WERI-Rb-1 (cell line): ENCODE measurements at places on chromosomes 1 and 21.

GRCh38 chr1:115021145-115021544 is 8.5 kb upstream of the TSHB start:
- no peak for DNase-seq

- DNase-seq, result peak; percentile 77
These were observed at the start of gene PRELP for GRCh38 chr1:203475012-203475981. Gene PRELP (plus strand): TSS chr1:203475806. CDS start chr1:203483185, 7,379 bp downstream.

- no peak for DNase-seq
These were observed 58.9 kb upstream of the POU2F1 start for GRCh38 chr1:167161762-167162161.

- no peak for DNase-seq
These were observed 310.9 kb downstream of the NTNG1 start for GRCh38 chr1:107451715-107452114.

- no peak for DNase-seq
These were observed 120.2 kb downstream of the ACTL8 start for GRCh38 chr1:17875171-17875881.

- DNase-seq, result no peak
These were observed 70.0 kb upstream of the KIAA0040 start for GRCh38 chr1:175262621-175263020.

- no peak for DNase-seq
These were observed 703.1 kb downstream of the ADGRL2 start for GRCh38 chr1:82503822-82504221.

DNA sequence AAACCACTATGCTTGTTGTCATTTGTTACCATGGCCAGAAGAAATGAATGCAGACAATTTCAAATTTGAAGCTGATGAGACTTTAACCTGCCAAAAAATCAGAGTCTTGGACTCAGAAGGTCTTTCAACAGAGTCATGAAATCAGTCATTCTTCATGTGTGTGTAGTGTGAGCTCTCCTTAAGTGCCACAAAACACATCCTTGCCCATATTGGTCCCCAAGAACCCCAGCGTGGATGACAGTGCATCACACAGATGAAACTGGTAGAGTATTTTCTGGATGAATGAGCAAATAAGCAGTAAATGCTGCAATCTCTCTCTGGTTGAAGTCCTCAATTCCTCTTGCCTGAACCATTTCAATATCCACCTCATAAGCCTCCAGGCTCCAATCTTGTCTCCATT is 28.7 kb upstream of the ETS2 start:
- DNase-seq, result no peak

- no peak for DNase-seq
These were observed 44.1 kb downstream of the UMODL1 start for GRCh38 chr21:42115136-42115683.

DNA sequence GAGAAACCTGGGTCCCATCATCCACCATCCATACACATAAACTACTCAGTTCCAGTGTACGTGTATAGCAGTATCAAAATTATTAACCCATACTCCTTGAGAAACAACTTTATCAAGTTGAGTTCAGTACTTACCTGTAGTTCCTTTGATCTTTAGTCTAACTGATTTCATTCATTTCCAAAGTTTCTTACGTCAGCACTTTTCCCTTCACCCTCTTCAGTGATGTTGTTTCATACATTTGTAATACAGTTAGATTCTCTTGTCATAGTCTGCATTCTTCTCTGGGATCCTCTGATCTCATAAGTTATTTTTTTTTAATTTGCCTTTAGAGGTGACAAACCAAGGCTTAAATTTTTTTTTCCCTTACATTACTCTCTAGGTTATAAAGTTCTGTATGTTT is 143.2 kb downstream of the PIK3R3 start:
- DNase-seq, result no peak

GRCh38 chr21:27813750-27814149 is 846.9 kb upstream of the ADAMTS5 start:
- DNase-seq, result no peak

DNA sequence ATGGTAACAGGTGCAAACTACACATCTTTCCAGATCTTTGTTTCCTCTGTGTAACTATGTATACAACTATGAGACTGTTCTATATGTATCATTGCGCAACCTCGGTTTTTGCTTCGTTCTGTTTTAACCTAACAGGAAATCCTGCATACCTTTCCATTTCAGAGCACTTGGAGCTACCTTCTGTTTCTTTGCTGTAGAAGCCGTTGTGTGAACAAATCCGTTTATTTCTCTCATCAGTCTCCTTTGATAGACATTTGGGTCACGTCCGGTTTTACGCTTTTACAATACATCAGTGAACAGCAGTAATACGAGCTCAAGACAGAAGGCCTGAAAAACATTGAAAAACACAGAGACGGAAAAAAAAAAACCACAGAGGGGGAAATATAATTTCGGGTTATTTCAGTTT is 10.5 kb downstream of the ATP5IF1 start:
- no peak for DNase-seq

- no peak for DNase-seq
These were observed 87.5 kb upstream of the ZBTB18 start for GRCh38 chr1:243963571-243963970.

GRCh38 chr1:160427625-160428024 is 27.3 kb downstream of the VANGL2 start:
- DNase-seq, result no peak

- no peak for DNase-seq
These were observed 1.2 kb upstream of the VWA1 start for GRCh38 chr1:1434131-1434823.

- peak; percentile 61 for DNase-seq
These were observed 61.2 kb downstream of the NRIP1 start for GRCh38 chr21:15003463-15004135.

GRCh38 chr1:26109229-26110164 is 2.1 kb upstream of the PDIK1L start:
- no peak for DNase-seq

DNA sequence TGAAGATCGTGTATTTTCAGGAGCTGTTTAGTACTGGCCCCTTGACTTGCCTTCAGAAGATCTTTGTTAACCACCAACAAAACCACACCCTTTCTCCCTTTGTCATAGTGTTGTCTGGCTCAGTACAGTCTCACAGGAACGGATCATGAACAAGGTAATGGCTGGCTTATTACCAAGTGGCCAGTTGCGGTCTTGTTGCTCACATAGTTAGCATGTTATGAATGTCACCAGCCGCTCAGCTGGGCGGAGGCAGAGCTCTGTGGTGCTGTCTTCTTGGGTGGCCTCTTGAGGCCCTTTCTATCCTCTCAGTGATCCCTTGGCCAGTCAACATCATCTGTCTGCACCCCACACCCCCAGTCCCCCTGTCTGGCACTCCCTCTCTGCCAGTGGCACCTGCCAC is 21.4 kb downstream of the CNIH3 start:
- no peak for DNase-seq

GRCh38 chr1:212596798-212597197 is 11.8 kb upstream of the ATF3 start:
- no peak for DNase-seq

DNA sequence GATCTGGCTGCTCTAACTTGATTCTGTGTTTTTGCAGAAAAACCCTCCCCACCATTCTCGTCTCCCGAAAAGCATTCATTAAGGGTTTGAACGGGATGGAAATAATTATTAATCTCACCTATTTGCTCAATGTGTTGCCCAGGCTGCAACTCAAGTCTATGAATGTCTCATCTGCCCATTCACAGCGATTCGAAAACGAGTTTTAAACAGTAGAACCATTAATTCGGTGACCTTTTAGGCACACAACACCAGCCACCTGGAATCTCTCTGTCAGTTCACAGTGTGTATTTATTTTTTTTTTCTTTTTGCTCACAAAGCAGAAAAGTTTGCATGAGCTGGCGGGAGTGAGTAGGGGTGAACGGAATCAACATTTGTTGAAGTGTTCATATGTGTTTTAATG is 764.7 kb upstream of the TPTE start:
- DNase-seq, result no peak

DNA sequence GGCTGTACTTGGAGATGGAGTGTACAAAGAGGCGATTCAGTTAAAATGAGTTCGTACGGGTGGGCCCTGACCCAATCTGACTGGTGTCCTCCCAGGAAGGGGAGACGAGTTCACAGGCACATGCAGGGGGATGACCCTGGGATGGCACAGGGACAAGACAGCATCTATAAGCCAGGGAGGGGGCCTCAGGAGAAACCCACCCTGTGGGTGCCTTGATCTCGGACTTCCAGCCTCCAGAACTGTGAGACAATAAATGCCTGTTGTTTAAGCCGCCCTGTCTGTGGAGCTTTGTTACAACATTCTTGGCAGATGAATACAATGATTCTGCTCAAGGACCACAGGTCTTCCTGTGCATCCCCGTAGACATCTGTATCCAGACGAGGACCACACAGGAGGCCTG is 14.6 kb upstream of the CLDN14 start:
- DNase-seq, result no peak

DNA sequence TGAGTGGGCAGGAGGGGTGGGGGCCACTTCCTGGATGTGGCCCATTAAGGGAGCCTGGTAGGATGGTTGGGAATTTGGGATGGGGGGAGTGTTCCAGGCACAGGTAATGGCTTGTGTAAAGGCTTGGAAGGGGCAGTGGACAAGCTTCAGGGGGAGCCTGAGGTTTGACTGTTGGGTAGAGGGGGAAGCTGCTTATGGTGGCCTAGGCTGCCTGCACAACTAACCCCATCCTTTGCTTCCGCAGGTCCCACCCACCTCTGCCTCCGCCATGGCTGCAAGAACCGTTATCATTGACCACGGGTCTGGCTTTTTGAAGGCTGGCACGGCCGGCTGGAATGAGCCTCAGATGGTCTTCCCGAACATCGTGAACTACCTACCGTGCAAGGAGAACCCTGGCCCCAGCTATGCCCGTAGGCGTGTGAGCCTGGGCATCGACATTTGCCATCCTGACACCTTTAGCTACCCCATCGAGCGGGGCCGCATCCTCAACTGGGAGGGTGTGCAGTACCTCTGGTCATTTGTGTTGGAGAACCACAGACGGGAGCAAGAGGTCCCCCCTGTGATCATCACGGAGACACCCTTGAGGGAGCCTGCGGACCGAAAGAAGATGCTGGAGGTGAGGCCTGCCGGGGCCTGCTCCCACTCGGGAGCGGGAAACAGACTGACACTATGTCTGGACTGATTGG is 67.8 kb downstream of the ACTL8 start:
- DNase-seq, result no peak

DNA sequence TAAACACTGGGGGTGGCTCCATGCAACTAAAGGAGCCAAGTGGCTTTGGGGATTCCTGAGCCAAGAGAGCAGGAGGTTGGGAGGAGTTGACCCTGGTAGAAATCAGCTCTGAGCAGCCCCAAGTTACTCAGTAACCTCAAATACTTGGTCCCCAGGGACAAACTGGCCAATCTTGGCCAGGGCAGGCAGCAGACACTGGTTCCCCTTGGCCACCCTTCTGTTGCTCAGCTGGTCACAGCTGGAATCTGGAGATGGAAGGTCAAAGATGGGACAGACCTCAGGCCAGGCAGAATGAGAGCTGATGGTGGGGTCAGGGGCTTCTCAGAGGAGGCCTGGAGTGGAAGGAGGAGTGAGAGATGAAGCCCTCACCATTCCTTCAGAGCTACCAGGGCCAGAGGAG is 3.3 kb upstream of the RHBG start:
- DNase-seq, result no peak

- no peak for DNase-seq
These were observed 486 bp upstream of the DSTYK start for GRCh38 chr1:205211839-205212536.

GRCh38 chr1:114203595-114204128 is 50.0 kb upstream of the SYT6 start:
- DNase-seq, result no peak

DNA sequence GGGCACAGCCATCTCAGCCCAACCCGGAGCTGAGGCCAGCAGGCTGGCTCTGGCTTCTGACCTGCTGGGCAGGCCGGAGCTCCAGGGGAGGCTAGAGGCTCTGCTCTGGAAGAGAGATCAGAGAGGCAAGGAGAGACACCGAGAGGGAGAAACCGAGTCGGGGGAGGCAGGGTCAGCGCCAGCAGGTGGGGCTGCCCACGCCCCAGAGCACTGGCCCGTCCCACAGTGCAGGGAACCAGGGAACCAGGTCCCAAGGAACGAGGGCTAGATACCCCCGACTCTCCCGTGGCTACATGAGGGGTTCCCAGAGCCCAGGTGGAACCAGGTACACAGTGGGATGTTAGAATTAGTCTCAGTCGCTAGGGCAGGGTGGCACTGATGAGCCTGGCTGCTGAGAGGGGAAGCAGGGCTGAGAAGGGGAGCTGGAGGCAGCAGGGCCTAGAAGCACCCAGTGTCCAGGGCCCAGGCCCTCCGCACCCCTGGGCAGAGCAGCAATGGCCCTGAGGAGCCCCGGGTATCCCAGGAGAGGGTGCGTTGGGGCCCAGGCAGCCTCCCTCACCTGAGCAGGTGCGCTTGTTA is 2.1 kb downstream of the MASP2 start:
- DNase-seq, result no peak

- DNase-seq, result no peak
These were observed 69.3 kb upstream of the BCAR3 start for GRCh38 chr1:93750955-93751354.

- no peak for DNase-seq
These were observed 19.3 kb upstream of the TRABD2B start for GRCh38 chr1:48016515-48016914.

DNA sequence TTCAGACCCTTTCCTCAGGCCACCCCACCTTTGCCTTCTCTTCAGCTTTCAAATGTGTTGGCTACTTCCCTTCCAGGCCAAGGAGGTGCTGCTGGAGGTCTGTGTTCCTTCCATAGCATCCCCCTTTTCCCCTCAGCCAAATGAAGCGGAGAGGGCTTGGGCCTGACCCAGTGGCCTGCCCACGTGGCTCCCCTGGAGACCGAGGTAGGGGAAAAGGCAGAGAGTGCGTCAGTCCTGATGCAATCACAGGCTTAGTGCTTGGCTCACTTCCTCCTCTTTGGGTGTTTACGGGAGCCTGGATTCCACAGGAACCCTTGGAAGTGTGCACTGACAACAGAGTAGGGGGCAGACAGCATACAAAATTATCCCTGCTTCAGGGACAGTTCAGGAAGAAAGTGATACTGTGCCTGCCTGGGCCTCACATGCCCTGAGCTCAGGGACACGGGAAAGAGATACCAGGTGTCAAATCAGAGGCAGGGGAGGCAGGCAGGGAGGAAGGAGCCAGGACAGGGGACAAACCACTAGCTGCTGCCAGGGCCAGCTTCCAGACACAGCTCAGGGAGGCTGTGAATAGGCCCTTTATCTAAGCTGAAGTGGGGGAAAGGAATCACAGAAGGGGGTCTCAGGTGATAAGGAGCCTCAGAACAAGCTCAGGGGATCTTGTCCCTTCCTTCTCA is 16.6 kb upstream of the PTP4A2 start:
- no peak for DNase-seq

DNA sequence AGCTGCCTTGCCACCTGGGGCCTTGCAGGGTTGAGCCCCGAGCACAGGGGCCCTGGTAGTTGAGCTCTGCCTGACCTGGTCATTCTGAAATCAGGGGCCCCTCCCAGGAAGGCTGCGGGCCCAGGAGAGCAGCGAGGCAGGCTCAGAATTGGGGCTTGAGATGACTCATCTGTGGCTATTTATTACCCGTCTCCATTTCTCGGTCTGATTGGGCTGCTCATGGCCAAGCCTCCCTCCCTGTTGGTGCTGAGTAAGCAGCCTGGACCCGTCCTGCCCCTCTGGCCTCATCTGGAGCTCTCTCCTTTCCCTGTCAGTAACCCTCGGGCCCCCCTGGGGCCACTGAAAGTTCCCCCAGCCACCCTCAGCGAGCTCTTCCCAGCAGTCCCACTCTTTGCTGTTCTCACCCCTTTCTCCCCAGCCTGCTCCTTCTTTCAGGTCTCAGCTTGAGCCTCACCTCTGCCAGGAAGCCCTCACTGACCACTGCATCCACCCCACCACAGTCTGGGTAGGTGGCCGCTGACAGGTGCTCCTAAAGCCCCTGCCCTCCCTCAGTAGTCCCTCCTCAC is 11.0 kb upstream of the TNFRSF8 start:
- no peak for DNase-seq
